Activated T-cell treated with anti-CD3 and anti-CD28 coated beads for 4 hours (primary cell): ENCODE measurements at places on chromosomes 6 and 20.

DNA sequence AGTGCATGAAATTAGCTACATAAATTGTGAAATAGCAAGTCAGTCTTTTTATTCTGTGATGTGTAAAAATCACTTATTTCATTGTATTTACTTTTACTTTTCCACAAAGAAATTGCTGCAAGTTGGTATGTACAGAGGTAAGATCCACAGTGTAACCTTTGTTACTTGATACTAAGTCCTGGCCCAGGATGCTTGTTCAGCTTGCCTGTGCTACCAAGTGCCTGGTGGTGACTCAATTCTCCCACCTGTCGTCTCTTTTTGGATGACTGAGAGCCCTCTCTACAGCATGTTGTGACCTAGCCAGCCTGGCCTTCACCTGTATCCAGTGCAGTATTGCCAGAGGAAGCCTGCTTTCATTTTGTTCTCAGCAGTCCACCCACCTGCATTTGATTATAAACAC is 54.9 kb downstream of the ANKRD6 start:
- DNase-seq = no peak

- no peak for DNase-seq
Observed at GRCh38 chr20:38962928-38963401, 821 bp downstream of the DHX35 start.

- DNase-seq = no peak
Observed at GRCh38 chr6:40352006-40352405, 235.2 kb downstream of the LRFN2 start.

DNA sequence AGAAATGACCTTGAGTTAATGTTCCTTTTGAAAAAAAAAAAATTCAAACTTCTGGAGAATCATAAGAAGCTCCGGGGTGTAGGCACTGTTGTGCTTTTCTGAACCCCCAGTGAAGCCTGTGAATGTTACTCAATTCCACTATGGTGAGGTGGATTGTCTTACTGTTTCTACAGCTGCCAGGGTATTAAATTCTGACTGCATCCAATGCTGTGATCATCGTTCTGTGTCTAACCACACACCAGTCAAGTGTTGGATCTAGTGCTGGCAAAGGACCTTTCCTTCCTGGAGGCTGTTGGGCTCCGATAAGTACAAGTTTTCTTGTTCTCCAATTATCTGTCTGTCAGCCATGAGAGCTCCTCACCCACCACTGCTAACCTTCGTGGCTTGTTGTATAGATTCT is 162.0 kb upstream of the EPHA7 start:
- no peak for DNase-seq

- DNase-seq = no peak
Observed at GRCh38 chr6:32170294-32170693, 5.6 kb downstream of the AGPAT1 start.

DNA sequence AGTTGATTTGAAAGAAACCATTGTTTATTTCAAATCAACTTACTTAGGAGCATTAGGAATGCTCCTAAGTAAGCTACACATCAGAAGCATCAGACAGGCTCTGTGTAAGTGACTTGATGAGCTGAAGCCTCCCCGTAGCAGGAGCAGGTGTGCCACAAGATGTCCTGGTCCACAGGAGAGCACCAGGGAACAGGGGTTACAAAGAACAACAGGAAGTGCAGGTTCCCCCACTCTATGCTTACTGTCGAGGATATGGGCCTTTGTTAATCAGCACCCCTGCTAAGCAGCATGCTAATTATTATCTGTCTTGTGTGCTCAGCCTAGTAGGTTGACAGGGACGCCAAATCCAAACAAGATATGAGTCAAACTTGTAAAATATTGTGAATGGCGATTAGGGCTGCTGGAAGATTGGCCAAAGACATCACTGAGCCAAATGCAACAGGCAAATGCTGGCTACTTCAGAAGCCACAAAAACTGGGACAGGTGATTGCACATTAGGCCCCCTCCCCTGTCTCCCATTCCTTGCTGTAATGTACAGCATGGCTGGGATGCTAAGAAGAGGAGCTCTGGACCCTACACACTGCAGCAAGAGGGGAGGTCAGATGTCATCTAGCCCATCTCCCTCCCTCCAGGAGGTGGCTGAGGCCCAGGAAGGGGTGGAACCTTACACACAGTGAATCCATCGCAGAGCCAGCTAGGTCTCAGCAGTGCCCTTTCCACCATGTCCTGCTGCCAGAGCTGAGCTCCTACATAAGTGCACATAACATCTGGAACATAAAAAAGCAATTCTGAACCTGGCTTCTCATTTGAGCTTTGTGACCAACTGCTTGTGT is 939 bp downstream of the TGM3 start:
- no peak for DNase-seq

DNA sequence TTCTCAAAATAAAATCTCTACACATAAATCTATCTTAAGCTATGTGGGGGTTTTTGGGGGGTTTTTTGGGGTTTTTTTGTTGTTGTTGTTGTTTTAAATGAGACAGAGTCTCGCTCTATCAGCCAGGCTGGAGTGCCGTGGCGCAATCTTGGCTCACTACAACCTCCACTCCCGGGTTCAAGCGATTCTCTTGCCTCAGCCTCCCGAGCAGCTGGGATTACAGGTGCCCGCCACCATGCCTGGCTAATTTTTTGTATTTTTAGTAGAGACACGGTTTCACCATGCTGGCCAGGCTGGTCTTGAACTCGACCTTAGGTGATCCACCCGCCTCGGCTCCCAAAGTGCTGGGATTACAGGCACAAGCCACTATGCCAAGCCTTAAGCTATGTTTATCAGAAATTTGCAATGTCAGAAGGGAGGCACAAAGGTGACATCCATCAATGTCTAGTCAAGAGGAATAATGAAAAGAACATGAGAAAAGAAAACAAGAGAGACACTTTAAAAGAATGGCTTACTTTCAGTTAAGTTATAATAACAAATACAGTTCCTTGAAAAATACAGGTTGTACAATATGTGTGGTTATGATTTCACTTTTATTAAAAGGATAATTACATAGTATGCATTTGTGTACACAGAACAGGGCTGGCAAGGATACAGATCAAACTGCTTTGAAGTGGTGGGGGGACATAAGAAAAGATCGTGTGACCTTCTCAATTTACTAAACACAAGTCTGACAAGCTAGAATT is 28.6 kb downstream of the SLC23A2 start:
- no peak for DNase-seq

DNA sequence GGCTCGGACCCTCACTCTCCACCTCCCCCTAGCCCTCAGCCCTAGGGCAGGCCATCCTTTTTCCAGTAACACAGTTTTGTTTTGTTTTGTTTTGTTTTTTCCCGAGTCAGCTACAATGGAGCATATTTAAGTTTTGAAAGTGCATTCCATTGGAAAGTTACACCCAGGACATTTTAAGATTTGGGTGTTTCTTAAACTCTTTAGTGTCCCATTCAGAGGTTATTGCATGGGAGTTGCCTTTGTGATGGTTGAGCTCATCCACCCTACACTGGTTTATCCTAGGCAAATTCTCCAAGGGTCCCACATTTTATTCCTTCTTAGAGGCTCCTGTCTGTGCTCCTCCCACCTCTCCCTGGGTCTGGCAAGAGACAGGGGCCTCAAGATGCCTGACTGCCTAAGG is 58.9 kb downstream of the THBS2 start:
- no peak for DNase-seq

DNA sequence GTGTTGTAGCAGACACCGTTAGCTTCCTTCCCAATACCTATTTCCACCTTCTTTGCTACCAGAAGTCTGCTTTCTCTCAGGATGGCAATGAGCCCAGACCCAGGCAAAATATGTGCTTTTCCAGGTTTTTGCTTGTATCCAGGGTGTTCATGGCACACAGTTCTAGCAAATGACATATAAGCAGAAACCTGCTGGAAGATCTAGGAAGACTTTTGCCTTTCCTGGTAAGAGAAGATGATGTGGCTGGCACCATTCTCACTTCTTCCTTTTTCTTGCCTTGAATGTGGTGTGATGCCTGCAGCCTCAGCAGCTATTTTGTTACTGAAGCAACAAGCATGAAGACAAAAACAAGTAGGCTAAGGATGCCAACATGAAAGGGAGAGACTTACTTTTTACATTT is 19.2 kb upstream of the TBC1D22B start:
- no peak for DNase-seq
